ENCODE measurements at places on chromosomes 11 and 22.

- DNase-seq: no peak
These were observed 1484.2 kb downstream of the BRD1 start for GRCh38 chr22:48343461-48343860.

DNA sequence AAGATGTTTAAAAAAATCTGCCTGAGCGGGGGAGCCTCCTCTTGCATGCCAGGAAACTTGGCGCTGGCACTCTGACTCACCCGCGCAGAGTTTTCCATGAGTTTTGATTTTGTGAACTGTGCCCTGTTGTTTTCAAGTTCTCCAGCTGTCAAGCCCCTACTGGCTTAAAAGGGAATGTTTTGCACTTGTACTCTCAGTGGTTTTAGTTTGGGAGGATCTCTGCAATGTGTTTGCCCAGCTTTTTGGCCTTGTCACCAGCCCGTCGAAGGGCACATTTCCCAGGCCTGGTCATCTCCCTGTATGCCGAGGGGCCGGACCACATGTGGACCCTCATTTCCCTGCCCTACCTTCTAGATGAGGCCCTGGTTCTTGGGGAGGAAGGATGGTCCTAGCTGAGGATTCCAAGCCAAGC is 12.2 kb downstream of the MRGPRF start:
- DNase-seq: no peak

- no peak for DNase-seq
These were observed 35.4 kb downstream of the SLN start for GRCh38 chr11:107676336-107677057.

GRCh38 chr11:44229098-44229497 is 80.8 kb downstream of the ALX4 start:
- DNase-seq: no peak

GRCh38 chr11:126537492-126537891 is 182.0 kb downstream of the ST3GAL4 start:
- DNase-seq: no peak

GRCh38 chr11:75155570-75156422 is 4.9 kb downstream of the SLCO2B1 start:
- no peak for DNase-seq

DNA sequence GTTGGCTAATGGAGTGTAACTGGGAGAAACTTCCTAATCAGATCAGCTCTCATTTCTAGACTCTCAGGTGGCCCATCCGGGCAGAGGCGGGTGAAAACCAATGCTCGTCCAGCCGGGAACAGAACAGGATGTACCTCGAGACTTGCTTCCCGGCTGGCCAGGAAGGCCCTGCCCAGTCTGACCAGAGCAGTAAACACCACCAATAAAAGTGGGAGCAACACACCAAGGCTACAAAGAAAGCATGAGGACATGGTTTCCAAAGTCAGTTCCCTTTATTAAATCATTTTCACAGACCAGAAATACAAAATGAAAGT is 940 bp upstream of the TNKS1BP1 start:
- no peak for DNase-seq

DNA sequence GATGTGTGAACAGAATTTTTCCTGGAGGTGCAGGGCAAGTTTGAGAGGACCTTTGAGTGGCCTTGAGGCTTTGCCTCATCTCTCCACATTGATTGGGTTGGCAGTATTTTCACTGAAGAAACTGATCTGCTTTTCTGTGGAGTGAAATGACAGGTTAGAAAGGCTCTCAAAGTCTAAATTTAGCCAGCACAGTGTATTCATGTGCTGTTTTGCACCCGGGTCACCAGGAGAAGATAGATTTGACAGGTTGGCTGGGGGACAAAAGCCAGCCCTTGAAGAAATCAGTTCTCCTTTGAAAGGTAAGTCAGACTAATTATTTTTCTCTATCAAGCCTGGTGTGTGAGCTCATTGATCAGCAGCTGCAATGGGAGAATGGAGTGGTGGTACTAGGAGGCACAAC is 152.9 kb downstream of the DBX1 start:
- DNase-seq: no peak

DNA sequence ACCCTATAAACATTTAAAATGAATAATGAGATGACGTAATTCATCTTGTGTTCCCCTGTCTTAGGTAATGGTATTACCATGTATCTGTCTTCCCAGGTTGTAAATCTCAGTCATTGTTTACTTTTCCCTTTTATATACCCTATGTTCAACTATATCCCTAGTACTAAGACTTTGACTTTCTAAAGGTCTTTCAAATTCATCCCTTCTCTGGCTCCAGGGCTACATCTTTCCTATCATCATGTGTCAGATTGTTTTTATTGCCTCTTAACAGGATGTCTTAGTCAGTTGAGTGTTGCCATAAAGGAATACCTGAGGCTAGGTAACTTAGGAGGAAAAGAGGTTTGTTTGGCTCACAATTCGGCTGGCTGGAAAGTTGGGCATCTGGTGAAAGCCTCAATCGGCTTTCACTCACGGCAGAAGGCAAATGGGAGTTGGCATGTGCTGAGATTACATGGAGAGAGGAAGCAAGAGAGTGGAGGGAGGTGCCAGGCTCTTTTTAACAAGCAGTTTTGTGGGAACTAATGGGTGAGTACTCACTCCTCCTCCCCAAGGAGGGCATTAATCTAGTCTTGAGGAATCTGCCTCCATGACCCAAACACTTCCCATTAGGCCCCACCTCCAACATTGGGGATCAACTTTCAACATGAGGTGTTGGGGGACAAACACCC is 11.6 kb upstream of the DLAT start:
- DNase-seq: no peak

GRCh38 chr22:44698531-44699421 is 3.2 kb upstream of the PRR5 start:
- DNase-seq: peak; percentile 57

GRCh38 chr22:47307822-47308221 is 545.4 kb downstream of the TBC1D22A start:
- no peak for DNase-seq

- no peak for DNase-seq
These were observed 54.5 kb downstream of the CACNG2 start for GRCh38 chr22:36649066-36649465.

DNA sequence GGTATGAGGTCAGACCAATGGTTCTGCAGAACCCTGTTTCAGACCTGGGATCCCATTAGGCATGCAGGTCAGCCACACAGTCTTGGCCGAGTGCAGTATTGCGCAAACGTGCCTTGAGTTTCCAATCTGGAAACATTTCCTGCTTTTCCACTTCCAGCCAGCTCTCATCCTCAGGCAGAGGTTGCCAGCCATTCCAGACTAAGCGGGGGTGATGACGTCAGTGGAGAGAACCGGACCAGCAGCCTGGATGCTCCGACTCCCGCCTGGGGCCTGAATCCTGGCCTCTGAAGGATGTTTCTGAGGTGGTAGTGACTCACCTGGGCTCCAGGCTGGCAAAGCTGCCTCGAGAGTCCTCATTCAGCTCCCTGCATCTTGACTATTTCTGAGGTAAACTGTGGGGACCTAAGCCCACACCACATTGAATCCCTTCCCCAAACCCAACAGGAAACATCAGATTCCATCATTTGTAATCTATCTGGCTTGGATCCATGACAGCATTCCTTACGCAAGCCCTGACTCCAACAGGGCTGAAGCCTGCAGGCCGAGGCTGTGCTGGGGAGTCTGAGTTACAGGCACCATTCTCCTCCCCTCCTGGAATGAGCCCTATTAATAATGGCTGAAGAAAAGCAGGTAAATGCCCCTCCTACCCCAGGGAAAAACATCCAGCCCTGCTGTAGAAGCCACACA is 83.0 kb downstream of the ABTB2 start:
- DNase-seq: no peak

GRCh38 chr22:35451592-35451991 is 51.7 kb downstream of the MCM5 start:
- DNase-seq: no peak

- DNase-seq: no peak
These were observed 34.0 kb downstream of the PARVG start for GRCh38 chr22:44214764-44215163.

- no peak for DNase-seq
These were observed 11.6 kb downstream of the PISD start for GRCh38 chr22:31650391-31650790.

- DNase-seq: no peak
These were observed 34.7 kb upstream of the SEPTIN5 start for GRCh38 chr22:19679522-19680101.

- DNase-seq: no peak
These were observed 41.0 kb upstream of the TH start for GRCh38 chr11:2212411-2213251.

DNA sequence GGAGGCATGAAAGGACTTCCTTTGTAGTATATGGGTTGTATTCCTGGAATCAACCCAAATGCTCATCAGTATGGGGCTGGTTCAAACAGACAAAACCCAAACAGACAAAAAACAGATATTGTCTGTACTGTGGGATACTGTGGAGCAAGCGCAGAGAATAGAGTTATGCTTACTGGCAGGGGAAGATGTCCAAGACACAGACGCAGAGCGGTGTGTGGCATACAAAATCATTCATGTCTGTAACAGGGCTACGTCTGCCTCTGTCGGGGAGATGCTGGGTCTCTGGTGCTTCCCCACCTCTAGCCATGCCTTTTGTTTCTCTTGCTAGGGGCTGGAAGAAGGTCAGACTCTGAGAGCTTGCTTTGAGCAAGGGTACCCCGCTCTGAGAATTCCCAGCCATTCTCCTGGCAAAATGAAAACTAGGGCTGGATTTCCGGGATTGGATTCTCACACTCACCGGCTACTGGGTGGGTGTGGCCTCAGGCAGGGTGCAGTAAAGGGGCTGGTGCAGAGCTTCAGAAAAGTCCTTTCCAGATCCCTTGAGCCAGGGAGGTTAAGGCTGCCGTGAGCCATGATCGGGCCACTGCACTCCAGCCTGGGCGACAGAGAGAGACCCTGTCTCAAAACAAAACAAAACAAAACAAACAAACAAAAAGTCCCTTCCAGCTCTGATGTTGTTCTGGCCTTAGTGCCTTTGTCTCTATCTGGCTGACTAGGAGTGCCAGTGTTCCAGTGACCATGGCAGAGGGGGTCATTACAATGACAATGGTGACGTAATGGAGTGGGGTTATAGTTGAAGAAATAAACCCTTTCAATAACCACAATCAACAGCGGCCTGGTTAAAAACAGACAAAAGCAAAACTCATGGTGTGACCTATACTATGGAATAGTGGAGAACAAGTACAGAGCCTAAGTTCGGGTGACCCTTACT is 2.9 kb upstream of the ABCC8 start:
- DNase-seq: no peak

DNA sequence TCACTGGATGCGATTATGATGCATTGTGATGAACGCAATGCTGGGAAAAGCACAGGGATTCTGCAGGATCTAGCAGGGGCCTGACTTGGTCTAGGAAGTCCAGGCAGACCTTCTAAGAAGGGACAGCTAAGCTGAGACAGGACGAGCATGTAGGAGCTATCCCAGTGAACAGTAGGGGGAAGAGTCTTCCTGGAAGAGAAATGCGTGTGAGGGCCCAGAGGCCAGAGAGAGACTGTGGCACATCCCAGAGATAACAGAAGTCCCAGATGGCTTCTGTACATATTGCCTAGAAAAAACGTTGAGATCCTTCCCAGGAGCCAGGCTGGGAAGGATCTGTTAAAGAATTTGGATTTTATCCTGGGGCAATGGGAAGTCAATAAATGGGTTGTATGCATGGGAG is 24.6 kb downstream of the RCN1 start:
- DNase-seq: no peak

- DNase-seq: no peak
These were observed 76.4 kb upstream of the MYOD1 start for GRCh38 chr11:17642980-17643379.

DNA sequence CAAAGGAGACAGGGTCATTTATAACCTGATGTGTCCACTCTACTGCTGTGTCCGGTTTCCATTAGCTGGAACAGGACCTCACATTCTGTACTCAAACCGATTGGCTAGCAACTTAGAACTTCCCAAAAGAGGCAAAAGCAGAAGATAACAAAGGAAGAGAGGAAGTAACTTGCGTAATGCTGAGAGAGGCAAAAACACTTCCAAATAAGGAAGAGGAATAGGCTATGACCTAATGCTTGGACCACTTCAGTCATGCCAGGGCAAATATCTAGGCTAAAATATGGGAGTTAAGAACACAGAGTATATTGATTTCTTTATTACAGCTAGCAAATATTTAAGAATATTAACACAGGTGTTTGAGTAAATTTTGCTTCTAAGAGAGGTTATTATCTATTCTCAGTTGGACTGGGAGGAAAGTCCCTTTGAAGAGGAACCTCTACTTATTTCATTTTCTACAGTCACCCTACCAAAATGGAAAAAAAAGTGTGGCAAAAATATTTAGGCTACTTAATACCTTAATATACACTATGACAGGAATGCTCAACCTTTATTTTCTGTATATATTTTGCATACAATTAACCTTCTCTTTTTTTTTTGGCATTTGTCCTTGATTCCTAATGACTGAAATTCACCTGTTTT is 499.8 kb upstream of the CHORDC1 start:
- no peak for DNase-seq

DNA sequence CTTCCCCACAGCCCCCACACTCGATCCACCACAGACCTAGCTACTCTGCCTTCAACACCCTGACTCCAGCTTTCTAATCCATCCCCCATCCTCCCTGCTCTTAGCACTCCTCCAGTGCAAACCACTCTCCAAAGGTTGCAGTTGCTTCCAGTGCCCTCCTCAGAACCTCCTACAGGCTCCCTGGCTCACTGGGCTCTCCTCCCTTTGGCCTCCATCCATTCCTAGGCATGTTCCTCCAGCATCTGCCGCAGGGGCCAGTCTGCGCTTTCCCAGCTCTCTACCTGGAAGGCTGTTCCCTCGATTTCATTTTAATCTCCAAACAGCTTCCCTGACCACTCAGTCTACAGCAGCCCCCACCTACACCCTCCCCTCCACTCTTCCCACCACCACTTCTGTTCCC is 133.8 kb downstream of the SPATA19 start:
- no peak for DNase-seq
